Stimulated activated CD4-positive, alpha-beta T cell treated with anti-CD3 and anti-CD28 coated beads, Interleukin-2, amount 100 ng/mL, for 48 hours (primary cell): ENCODE measurements at places on chromosomes 1 and 21.

GRCh38 chr1:51741121-51741681 lies 124.3 kb downstream of the OSBPL9 start:
- DNase-seq = no peak

DNA sequence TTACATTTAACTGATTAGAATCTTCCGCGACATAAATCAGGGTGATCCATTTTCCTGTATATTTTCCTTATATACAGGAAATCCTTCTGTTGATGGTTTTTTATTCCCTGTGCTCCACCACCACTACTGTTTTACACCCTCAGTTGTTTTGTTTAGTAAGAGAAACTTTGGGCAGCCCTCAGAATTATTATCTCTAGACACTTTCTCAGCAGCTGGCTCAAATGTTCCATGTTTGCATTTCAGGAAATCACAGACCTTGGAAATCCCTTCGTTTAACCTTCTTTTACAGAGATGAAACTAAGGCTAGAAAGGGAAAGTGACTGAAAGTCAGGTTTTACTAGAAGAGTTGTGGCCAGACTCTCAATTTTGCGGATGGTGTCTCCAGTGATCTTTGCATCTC lies 15.2 kb downstream of the ZNF697 start:
- DNase-seq = no peak

GRCh38 chr1:116753312-116753711 lies 918 bp upstream of the CD2 start:
- no peak for DNase-seq

- no peak for DNase-seq
These were observed 240.2 kb downstream of the ATG4C start for GRCh38 chr1:63024132-63024531.

DNA sequence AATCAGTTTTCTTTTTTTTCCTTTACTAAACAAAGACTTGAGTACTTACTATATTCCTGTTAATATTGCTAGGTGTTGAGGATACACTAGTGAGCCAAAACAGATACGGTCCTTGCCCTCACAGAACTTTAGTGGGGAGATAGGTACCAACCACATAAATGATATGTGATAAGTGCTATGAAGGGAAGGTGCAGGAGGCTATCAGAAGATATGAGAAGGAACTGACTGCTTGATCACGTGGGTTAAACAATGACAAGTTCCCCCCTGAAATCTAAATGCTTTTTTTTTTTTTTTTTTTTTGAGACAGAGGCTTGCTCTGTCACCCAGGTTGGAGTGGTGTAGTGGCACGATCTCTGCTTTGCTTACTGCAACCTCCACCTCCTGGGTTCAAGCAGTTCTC lies 25.0 kb downstream of the RBM15 start:
- no peak for DNase-seq

DNA sequence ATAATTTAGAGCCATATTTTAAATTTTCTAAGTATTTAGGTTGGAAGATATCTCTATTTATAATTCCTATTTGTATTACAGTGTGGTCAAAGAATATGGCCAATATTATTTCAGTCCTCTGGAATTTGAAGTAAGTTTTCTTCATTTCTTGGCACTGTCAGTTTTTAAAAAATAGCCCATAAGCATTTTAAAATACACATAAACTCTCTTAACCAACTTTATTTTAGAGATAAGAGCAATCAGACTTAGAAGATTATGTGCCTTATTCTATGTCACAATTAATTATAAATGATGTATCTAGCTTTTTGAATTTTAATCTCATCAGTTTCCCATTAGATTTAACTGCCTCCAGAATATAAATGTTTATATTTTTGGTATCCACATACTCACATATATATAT lies 130.8 kb downstream of the USP25 start:
- DNase-seq = no peak
